Mesangial cell (primary cell): ENCODE measurements at places on chromosomes 7 and 10. TPM values are rescaled to one million over a fixed set of nuclear protein-coding genes. Genes with fewer than 3 reads are reported as not detected.

ANKRD30A gene
- total RNA-seq: not detected in 2 replicates

SOSTDC1 gene
- total RNA-seq: 13.1 TPM in 1 of 2 replicates, not detected in the other

UBE2D1 gene
- 10.5 and 11.4 TPM in 2 replicates for total RNA-seq

TRIM73 gene
- total RNA-seq: 0.89 TPM in 1 of 2 replicates, not detected in the other

ZNF467 gene
- 0.49 and 12.8 TPM in 2 replicates for total RNA-seq

ABCB1 gene
- 20.4 and 26.4 TPM in 2 replicates for total RNA-seq

ATRNL1 gene
- 26.1 and 35.2 TPM in 2 replicates for total RNA-seq

RAMP3 gene
- not detected in 2 replicates for total RNA-seq

TCAF2 gene
- total RNA-seq: 0.38 and 0.98 TPM in 2 replicates

TDRD1 gene
- not detected in 2 replicates for total RNA-seq
